Hepatocyte (in vitro differentiated cells): ENCODE measurements at places on chromosomes 3 and 15. TPM values are rescaled to one million over a fixed set of nuclear protein-coding genes. Genes with fewer than 3 reads are reported as not detected.
A peak's percentile ranks its signal among the peaks of the same experiment; 100 is the strongest.

GRCh38 chr3:181006541-181006940 lies 17.0 kb upstream of the DNAJC19 start:
- no peaks in the 10 kb centered on the region for H3K36me3 ChIP-seq
- no peak for DNase-seq
- H3K4me1 ChIP-seq = no peaks in the 10 kb centered on the region
- no peak overlapping the region for H3K4me3 ChIP-seq

The ACTC1 gene
- 0.96 and 1.7 TPM in 2 replicates for total RNA-seq

- no peaks in the 10 kb centered on the region for H3K27me3 ChIP-seq
- no peaks in the 10 kb centered on the region for H3K36me3 ChIP-seq
- peak; percentile 42 for DNase-seq
- peak overlapping the region; percentile 67 for H3K27ac ChIP-seq
- H3K4me3 ChIP-seq = peak overlapping the region; percentile 87
Observed at GRCh38 chr3:38347421-38348200, 1.0 kb downstream of the XYLB start.

DNA sequence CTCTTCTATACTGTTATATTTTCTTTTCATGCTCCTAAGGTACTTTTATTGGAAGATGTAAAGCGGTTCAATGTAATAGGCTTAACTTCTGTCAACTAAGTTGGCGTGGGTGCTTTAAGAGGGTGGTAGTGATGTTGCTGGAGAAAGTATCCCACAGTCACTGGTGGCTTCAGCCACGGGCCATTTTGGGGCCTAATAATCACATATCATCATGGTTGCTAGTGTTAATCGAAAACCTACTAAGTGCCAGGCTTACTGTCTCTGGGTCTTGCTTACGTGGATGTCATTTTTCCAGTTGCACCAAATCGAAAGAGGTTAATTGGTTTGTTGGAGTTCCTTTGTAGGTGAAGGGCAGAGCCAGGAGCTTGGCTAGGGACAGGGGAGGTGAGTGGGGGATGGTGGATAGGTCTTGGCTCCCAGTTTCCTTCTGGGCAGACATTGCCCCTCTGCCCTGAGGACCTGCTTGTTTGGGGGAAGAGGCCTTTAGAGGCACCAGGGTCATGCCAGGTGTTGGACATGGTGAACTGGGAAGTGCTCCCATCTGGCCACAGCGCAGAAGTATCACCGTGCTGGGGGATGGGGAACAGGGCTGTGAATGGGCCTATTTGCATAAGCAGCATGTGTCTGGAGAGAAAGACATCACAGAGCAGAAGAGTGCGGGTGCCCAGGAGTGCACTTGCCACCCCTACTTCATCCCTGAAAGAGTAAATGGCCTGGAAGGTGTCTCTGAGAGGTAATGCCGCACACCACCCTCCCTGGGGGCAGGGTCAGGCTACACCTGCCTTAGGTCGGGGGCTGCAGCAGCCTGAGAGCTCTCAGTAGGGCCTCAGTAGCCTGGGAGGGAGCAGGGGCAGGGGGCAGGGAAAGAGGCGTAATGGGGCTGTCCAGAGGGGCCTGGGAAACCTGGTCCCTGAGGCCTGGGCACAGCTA lies 62.4 kb upstream of the POLG start:
- no peak for DNase-seq
- no peaks in the 10 kb centered on the region for H3K36me3 ChIP-seq
- H3K27me3 ChIP-seq = peaks cover 97% of the 10 kb centered on the region
